ENCODE measurements at places on chromosomes 6 and 20.

DNA sequence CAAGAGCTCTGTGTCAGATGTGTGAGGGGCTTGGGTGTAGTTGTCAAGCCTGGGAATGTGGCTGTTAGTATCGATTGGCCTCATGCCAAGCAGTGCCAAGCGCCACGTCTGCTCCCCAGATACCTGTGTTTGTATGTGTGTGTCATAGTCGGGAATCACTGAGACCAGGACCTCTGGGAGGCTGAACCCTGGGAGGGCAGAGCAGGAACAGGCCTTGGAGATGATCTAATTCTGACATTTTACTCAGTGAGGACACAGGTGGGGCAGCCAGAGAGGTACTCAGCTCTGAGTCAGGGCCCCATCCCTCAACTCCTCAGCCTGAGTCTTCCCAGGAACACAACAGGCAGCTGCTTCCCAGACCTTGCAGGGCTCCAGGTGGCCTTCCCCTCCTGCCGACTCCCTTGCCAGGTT lies 51.2 kb upstream of the FANCE start:
- DNase-seq: no peak

GRCh38 chr20:5192570-5193431 lies 66.0 kb downstream of the CDS2 start:
- DNase-seq: no peak

DNA sequence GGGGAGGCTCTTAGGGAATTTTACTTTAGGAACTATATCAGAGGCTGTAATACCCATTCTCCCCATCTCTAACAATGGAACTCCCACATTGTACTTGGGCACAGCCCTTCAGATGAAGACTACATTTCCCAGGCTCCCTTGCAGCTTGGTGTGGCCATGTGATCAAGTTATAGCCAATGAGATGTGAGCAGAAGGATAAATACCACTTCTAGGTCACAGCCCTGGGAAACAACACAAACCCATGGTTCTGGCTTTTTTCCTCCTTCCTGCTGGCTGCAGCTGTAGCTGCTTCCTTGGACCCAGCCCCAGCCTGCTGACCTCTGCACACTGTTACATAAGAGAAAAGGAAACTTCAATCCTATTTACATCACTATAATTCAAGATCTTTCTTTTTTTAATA lies 445.9 kb upstream of the JARID2 start:
- peak; percentile 60 for DNase-seq

DNA sequence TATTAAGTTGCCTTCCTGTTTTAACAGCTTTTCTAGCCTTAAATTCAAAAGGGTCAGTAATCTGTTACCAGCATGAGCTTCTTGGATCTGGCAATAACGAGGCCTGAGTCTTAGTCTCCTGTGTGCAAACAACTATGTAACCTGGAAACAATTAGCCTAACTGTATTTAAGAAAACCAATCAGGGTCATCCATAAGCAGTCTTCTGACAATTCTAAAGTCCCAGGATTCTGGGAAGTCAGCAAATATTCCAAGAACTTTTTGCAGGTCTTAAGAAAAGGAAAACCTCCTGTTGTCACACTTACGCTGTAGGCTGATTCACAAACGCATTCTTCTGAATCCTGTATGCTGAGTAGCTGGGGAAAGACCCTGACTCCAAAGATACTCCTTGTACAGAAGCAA lies 90.4 kb downstream of the COL12A1 start:
- no peak for DNase-seq

GRCh38 chr20:49989234-49990065 lies 6.7 kb downstream of the SNAI1 start:
- DNase-seq: no peak

- no peak for DNase-seq
These were observed 65.6 kb downstream of the PHACTR1 start for GRCh38 chr6:12782136-12782535.

GRCh38 chr20:23331450-23332350 lies 18.9 kb upstream of the NXT1 start:
- DNase-seq: no peak

DNA sequence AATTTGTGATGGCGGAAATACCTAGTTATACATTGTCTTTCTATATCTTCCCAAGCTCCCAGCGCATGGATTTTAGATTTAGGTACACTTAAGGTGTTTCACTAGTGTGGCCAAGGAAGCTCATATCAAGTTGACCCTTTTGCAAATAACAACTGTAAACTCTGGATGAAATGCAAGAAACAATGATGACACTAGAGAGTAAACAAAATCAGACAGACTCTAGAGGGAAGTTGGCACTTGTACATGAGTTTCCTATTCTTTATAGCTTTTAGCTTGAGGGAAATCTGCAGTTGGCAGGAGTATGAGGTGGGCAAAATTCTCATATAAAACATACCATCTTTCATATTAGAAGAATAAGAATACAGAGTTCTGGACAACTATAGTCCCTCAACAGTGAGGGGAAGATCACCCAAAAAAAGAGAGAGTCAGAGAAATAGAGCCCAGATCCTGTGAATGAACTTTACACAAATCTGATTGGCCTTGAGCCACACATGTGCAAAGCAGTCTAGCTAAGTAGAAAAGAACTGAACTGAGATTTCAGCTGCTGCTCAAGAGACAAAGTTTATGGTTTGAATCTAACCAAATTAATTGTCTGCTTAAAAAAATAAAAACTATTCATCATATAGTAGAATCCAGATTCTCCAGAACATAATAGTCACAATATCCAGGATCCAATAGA lies 26.1 kb downstream of the TXLNB start:
- DNase-seq: no peak

DNA sequence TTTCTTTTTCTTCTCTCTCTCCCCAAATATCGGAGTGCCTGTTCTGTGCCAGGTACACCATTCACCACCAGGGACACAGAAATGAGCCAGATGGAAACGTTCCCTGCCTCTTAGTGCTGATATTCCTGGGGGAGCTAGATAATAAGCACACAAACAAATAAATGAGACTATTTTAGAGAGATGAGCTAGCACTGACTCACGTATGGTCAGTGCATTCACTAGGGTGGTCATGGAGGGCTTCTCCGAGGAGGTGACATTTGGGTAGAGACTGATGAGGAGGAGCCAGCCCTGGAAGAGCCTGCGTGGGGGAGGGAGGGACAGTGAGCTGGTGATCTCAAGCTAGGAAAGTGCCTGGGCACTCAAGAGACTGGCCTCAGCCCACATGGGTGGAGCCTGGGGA lies 252.3 kb upstream of the KCNG1 start:
- no peak for DNase-seq

DNA sequence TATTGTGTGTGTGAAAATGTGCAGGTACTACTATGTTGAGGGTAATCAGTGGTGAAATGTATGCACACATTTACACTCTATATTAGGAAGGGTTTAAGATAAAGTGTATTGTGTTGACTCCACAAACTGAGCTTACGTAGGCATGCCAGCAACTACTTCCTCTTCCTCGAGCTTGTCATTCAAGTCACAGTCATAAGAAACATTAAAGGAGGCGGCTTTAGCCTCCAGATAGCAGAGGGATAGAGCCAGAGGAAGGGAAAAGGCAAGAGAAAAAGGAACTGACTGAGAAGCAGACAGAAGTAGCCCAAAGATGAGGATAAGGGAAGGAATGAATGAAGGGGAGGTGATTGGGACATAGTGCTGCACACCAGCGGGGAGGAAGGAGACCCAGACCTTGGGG lies 55.2 kb downstream of the SMLR1 start:
- no peak for DNase-seq

DNA sequence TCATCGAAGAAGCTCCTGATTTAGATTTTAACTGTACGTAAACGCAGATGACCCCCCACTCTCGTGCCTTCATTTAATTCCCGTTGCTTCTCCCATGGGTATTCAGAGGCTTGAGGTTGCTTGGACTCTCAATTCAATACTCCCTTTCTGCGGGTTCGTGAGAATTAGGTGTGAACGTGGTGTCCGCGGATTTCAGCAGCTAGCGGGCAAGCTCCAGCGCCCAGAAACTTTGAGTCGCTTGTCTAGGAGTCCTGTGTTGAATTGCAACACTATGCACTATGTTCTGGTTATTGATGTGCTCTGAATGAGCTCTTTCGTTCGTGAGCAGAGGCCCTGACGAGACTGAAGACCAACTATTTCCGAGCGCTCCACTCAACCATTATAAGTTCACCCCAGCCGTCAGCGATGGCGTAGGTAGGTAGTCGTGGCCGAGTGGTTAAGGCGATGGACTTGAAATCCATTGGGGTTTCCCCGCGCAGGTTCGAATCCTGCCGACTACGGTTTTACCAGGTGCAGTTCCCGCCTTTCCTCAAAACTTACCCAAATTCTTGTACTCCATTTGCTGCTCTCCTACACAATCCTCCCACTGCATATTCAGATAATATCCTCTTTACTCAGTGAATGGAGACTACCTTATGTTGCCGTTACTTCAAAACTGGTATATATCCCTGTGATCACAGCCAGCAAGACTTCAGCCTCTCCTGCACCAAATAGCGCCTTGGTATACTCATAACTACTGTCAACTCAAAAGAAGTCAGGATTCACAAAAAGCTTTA lies 72.6 kb upstream of the ZNF184 start:
- peak; percentile 74 for DNase-seq

GRCh38 chr6:9523462-9523861 lies 891.4 kb downstream of the TFAP2A start:
- no peak for DNase-seq

GRCh38 chr6:4564801-4565271 lies 211.4 kb upstream of the CDYL start:
- DNase-seq: no peak

DNA sequence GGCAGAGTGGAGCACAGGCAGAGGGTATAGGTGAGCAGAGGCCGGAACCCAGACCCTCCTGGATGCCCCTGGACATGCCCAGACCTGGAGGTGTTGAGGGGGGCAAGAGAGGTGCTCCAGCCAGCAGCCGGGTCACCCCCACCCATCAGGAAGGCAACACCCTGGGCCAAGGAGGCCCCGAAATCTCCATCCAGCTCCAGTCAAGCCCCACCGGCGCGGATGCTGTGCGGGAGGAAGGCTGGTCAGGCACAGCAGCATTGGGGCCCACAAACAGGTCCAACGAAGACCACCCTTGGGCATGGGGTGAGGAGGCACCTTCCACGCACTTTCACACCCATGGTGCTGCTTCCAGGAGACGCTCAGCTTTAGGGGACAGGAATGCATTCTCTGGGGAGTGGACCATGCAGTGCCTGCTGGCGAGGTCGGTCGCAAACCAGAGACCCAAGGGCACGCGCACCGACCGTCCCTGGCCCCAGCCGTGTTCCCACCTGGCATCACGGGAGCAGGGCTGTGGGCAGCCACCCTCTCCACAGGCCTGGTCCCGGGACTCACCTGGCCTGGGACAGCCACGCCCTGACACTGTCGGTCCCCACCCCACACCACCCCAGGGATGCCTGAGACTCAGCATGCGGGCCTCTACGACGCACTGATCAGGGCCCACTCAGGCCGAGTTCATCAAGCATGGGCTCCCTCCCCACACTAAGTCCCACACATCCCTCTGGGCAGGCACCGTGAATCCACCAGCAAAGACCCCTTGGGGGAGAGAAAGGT lies 43.6 kb upstream of the ZBP1 start:
- no peak for DNase-seq

DNA sequence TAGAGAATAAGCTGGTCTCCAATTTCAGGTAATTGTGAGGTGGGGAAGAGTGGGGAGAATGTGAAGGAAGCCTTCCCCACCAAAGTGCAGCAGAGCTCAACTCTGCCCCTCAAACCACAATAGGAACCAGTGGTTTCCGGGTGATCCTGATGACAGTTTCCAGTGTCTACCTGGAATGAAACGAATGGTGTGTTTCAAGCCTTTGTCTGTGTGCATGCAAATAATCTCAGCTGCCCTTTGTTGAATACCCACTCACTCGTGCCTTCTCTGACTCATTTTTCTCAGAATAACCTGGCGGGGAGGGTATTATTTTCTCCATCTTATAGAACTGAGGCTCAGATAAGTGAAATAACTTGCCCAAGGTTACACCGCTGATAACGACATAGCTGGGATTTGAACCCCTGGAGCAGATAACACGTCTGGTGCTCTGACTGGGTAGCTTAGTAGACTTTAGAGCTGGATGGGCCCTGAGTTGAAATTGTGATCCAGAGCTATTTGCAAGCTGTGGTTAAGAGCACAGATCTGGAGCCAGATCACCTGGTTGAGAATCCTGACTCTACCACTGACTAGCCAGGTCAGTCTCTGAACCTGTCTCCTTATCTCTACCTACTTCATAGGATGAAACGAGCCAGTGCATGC lies 85.1 kb downstream of the EYA2 start:
- DNase-seq: peak; percentile 24

GRCh38 chr6:34393191-34393965 lies 909 bp upstream of the NUDT3 start:
- peak; percentile 21 for DNase-seq

DNA sequence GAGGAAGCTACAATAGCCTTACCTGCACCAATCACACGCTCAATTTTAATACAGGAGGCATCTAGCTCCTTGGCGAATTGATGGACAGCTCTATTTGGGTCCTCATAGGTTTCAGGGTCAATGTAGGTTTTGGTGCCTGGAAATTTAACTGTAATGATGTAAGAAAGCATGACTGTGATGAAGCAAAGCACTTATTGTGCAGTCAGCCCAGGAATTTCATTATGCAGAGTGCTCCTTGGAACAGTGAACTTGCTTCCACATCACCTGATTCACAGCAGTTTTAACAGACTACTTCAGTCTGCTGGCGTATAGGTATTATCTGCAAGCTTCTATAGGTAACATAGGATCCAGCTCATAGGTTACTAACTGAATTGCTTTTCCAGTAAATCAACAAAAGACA lies 160.0 kb downstream of the EPHA7 start:
- DNase-seq: no peak

GRCh38 chr20:21393816-21394519 lies 3.4 kb downstream of the NKX2-4 start:
- no peak for DNase-seq

DNA sequence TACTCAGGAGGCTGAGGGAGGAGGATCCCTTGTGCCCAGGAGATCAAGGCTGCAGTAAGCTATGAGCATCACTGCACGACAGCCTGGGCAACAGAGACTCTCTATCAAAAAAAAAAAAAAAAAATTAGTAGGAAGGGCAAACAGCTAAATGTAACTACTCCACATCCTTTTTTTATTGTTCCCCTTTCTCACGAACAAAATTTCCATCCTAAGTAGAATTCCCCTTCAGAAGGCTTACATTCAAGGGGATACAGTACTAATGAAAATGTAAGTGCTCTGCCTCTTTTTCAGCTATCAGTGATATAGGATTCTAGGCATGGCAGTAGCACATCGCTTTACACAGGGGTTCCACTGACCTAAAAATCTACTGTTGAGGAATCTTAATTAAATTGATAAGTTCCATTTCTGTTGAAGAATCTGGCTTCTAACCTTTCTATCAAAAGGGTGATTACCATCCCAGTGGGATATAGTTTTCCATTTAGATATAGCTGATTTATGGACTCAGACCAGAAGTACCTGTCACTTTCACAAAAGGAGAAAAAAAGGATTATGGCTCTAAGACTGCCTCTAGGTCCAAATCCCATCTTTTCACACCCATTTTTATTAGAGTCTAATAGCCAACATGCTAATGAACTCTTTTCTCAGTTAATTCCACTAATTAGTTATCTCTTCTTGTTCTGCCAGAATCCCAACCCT lies 2.6 kb downstream of the B4GALT5 start:
- no peak for DNase-seq

DNA sequence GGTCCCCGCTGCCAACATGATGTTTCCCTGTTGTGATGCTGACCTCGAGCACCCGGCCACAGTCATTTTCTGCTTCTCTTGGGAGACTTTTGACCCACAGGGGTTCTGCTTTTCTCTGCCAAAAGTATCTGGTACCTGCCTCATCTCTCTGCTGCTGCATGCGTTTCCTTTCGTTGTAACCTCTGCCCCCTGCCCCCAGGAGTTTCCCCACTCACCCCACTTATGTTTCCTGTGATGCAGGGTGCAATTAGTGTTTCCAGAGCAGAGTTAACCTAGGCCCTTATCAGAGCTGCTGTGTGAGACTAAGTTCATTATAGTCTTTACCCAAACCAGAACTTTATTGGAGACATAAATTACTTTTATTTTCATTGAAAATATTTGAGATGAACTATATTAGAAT lies 65.2 kb upstream of the EDN3 start:
- peak; percentile 61 for DNase-seq
